T-helper 17 cell (primary cell): ENCODE measurements at places on chromosomes 2 and 18. TPM values are rescaled to one million over a fixed set of nuclear protein-coding genes. Genes with fewer than 3 reads are reported as not detected.
A peak's percentile ranks its signal among the peaks of the same experiment; 100 is the strongest.

The TTN gene
- total RNA-seq: 26.4 TPM

DNA sequence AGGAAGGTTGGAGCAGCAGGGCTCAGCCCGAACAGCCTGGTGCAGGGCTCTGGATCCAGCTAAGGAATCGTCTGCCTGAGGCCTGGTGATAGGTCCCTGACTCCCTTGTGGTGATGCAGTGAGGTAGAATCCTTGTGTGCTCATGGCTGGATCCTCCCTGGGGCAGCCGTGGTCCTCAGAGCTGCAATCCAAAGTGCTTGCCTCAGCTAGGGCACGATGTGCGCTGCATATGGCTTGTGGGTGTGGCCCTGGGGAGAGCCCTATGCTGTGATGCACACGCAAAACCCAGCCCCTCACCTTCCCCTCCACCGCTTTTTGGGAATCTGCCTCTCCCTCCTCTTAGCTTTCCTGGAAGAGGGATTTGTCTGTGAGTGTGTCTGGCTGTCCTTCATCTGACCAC is 142.2 kb downstream of the DYSF start:
- H3K4me3 ChIP-seq: no peak overlapping the region
- H3K27ac ChIP-seq: no peak overlapping the region
- H3K36me3 ChIP-seq: no peaks in the 10 kb centered on the region
- DNase-seq: no peak
- H3K4me1 ChIP-seq: no peaks in the 10 kb centered on the region

DNA sequence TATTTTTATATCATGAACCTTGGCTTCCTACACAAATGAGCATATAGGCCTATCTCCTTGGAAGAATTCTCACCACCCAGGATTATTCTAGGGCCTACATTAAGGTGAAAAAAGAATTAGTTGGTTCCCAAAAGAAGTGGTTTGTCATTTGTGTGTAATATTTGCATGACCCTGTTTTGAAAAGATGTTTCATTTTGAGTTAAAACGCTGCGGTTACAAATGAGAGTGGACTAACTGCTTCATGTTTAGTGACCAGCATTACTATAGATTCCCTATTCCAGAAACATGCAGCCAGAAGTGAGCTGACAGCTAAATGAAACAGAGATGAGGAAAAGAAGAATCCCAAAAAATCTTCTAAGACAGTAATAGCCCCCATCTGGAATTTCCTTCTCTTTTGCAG is 44.1 kb upstream of the TMEM178A start:
- H3K36me3 ChIP-seq: peaks cover 7% of the 10 kb centered on the region
- no peak for DNase-seq
- H3K4me3 ChIP-seq: no peak overlapping the region
- H3K27me3 ChIP-seq: peaks cover 54% of the 10 kb centered on the region
- no peak overlapping the region for H3K27ac ChIP-seq
- peaks cover 5% of the 10 kb centered on the region for H3K4me1 ChIP-seq

DNA sequence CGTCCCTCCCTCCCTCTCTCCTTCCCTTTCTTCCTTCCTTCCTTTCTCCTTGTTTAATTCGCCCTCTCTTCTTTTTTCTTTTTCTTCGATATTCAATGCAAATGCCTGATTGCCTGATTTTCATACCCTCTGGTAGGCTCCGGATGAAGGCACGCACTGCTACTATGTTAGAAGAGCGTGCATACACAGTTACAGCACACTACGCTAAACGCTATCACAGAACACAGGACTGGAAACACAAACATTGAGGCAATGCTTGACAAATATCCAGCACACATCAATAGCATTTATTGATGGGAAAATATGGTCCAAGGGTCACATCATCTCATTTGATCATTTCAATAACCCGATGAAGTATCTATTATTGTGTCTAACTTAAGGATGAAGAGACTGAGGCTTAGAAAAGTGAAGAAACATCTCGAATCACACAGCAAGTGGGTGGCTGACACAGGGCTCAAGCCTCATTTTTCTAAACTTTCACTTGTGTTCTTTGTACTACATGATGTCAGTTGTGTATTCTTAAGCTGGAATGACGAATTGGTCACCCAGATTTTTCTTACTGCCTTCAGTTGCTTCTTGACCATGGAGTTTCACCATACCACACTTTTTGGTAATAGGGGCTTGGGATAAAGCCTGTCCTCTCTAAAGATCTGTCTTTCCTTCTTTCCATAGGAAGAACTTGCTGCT is 101.8 kb downstream of the TRIB2 start:
- no peak overlapping the region for H3K27ac ChIP-seq
- peaks cover 39% of the 10 kb centered on the region for H3K4me1 ChIP-seq
- H3K27me3 ChIP-seq: no peaks in the 10 kb centered on the region

GRCh38 chr2:16242906-16243305 is 302.6 kb downstream of the MYCN start:
- H3K36me3 ChIP-seq: no peaks in the 10 kb centered on the region
- H3K27ac ChIP-seq: no peak overlapping the region
- peaks cover 5% of the 10 kb centered on the region for H3K27me3 ChIP-seq
- DNase-seq: no peak
- no peak overlapping the region for H3K4me3 ChIP-seq

GRCh38 chr18:78692105-78692504 is 287.5 kb upstream of the SALL3 start:
- no peak overlapping the region for H3K4me3 ChIP-seq
- no peak overlapping the region for H3K27ac ChIP-seq
- no peaks in the 10 kb centered on the region for H3K4me1 ChIP-seq
- no peaks in the 10 kb centered on the region for H3K36me3 ChIP-seq
- no peak for DNase-seq

The IL36G gene
- total RNA-seq: not detected

The MC5R gene
- total RNA-seq: not detected

DNA sequence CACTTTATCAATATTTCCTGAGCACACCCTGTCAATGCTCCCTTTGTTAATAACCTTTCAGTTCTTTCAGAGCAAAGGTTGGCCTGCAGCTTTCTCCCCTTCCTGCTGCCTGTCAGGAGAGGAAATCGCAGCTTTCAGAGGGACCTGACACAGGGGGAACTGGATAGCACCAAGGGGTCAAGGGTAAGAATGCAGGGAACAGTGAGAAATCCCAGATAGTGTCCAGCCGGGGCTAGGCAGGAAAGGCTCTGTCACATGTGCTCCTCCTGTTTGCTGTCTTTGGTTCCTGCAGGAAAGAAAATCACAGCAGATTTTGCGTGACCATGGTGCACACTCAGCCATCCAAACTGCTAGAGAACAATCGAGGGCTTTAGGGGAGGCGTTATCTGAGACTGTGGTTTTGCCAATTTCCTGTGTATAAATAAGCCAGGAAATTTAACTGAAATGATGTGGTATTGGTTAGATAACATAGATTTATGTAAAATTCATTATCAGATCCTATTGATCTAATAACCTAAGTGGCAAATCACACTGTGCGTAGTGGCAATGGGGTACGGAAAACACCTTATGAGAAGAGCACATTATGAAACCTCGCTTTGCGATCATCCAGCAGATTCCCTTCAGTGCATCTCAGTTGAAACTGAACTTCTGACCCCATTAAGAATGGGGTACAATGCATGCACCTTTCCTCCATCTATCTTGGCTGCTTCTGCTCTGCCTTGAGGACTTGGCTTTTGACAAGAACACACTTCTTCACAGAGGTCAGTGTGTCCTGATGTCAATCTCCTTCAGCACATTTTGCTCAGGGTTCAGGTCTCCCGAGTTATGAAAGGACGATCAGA is 178.0 kb downstream of the ICOS start:
- peaks cover 30% of the 10 kb centered on the region for H3K4me1 ChIP-seq
- no peak for DNase-seq
- H3K36me3 ChIP-seq: no peaks in the 10 kb centered on the region
- H3K27me3 ChIP-seq: peaks cover 4% of the 10 kb centered on the region
- peak overlapping the region; percentile 52 for H3K4me3 ChIP-seq

GRCh38 chr2:236367506-236368289 is 103.5 kb upstream of the ASB18 start:
- peaks cover 14% of the 10 kb centered on the region for H3K27me3 ChIP-seq
- peak overlapping the region; percentile 84 for H3K4me3 ChIP-seq
- no peak for DNase-seq
- no peaks in the 10 kb centered on the region for H3K36me3 ChIP-seq
- peak overlapping the region; percentile 68 for H3K27ac ChIP-seq
- H3K4me1 ChIP-seq: peaks cover 39% of the 10 kb centered on the region

GRCh38 chr2:49715597-49715996 is 561.3 kb upstream of the FSHR start:
- no peaks in the 10 kb centered on the region for H3K27me3 ChIP-seq
- DNase-seq: no peak
- H3K27ac ChIP-seq: no peak overlapping the region
- H3K4me1 ChIP-seq: no peaks in the 10 kb centered on the region
- H3K4me3 ChIP-seq: no peak overlapping the region

The G6PC2 gene
- not detected for total RNA-seq

The HOXD13 gene
- total RNA-seq: not detected

DNA sequence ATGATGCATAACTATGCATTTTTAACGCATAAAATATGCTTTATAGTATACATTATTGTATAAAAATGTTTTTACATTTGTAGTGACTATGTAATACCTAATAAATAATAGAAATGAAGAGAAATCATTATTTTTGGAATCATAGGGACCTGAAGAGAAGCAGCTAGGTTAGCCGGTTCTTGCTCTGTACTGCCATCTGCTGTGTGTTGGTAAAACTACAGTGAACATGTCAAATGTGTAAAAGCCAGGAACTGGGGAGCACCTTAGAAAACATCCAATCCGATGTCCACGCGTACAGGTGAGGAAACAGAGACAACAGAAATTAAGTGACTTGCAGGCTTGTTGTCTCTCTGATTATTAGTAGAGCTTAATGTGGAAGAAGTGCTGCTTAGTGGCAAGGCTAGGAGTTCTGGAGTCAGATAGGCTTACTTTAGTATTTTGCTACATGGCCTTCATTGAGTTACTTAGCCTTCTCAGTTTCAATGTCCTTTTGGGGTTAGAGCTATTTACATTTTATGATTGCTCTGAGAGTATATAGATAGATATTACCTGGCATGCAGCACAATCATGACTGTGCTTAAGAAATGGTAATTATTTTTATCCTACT is 386.5 kb downstream of the DLGAP1 start:
- DNase-seq: no peak
- no peaks in the 10 kb centered on the region for H3K36me3 ChIP-seq
- peaks cover 22% of the 10 kb centered on the region for H3K27me3 ChIP-seq
- H3K4me1 ChIP-seq: no peaks in the 10 kb centered on the region
- H3K4me3 ChIP-seq: no peak overlapping the region

- peaks cover 4% of the 10 kb centered on the region for H3K4me1 ChIP-seq
- H3K27me3 ChIP-seq: peaks cover 59% of the 10 kb centered on the region
- H3K4me3 ChIP-seq: no peak overlapping the region
- H3K27ac ChIP-seq: no peak overlapping the region
- peaks cover 2% of the 10 kb centered on the region for H3K36me3 ChIP-seq
- no peak for DNase-seq
Measured at GRCh38 chr2:173747035-173747434, 218.1 kb downstream of the SP3 start.

- H3K4me3 ChIP-seq: no peak overlapping the region
- H3K27me3 ChIP-seq: no peaks in the 10 kb centered on the region
- no peaks in the 10 kb centered on the region for H3K36me3 ChIP-seq
- DNase-seq: no peak
- no peaks in the 10 kb centered on the region for H3K4me1 ChIP-seq
Measured at GRCh38 chr18:6672821-6673308, 56.7 kb upstream of the ARHGAP28 start.

DNA sequence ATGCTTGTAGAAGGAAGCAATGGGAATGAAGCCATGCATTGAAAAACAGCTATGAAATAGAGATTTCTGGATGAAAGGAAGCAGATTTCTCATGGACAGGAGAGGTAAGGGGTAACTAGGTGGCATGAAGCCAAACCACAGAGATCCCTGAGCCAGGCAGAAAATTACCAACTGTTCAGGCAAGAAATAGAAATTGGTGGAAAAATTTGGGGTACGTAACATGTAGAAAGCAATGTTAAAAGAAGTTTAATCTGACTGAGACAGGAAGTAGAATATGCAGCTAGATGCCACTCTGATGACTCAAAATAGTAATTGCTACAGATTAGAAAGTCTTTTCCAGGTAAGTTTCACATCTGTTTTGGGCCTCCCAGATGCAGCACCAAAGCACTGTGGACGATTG is 928.5 kb upstream of the CELF4 start:
- H3K4me3 ChIP-seq: no peak overlapping the region
- H3K27me3 ChIP-seq: no peaks in the 10 kb centered on the region
- no peaks in the 10 kb centered on the region for H3K4me1 ChIP-seq
- no peak for DNase-seq
- H3K27ac ChIP-seq: no peak overlapping the region
- H3K36me3 ChIP-seq: no peaks in the 10 kb centered on the region

GRCh38 chr2:65164426-65164891 is 34.6 kb upstream of the RAB1A start:
- peak overlapping the region; percentile 29 for H3K27ac ChIP-seq
- no peak overlapping the region for H3K4me3 ChIP-seq
- no peak for DNase-seq
- no peaks in the 10 kb centered on the region for H3K27me3 ChIP-seq
- H3K4me1 ChIP-seq: peaks cover 12% of the 10 kb centered on the region

DNA sequence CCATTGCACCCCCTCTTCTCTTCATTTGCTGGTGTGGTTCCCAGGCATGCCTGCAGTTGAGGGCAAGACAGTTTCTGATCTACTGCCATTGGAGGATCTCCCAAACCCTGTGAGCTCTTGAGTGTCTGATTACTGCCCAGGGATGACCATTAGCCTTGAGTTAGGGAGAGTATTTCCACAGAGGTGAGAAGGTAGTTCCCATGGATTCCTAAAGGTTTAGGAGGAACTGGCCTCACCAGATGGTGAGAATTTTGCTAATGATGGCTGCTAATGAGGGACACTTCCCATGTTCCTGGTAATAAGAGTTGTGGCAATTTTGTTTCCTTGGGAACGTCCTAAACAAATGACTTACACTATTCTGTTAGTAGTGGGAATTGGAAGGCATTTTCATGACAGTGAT is 42.5 kb downstream of the PTPRM start:
- no peaks in the 10 kb centered on the region for H3K4me1 ChIP-seq
- H3K4me3 ChIP-seq: no peak overlapping the region

DNA sequence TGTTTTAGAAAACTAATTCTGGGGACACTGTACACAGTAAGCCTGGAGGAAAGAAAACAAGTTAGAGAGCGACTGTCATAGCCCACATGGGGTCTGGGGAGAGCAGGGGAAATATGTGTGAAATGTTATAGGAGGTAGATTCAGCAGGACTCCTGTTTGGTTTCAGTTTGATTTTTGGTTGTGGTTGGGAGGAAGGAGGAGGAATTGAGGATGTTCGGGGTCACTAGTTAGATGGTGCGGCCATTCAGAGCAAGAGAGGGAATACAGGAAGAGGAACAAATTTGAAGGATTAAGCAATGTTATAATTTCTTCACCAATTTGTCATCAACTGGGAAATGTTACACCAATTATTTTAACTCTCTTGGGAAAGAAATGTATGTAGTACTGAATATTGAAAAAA is 25.1 kb downstream of the TTC39C start:
- no peaks in the 10 kb centered on the region for H3K27me3 ChIP-seq
- H3K27ac ChIP-seq: peak overlapping the region; percentile 89
- H3K4me1 ChIP-seq: peaks cover 83% of the 10 kb centered on the region
- H3K36me3 ChIP-seq: peaks cover 5% of the 10 kb centered on the region
- DNase-seq: no peak

GRCh38 chr2:109287838-109288237 is 158.8 kb downstream of the SH3RF3 start:
- DNase-seq: no peak
- no peaks in the 10 kb centered on the region for H3K36me3 ChIP-seq
- H3K27me3 ChIP-seq: peaks cover 27% of the 10 kb centered on the region
- H3K27ac ChIP-seq: no peak overlapping the region
- no peak overlapping the region for H3K4me3 ChIP-seq
- H3K4me1 ChIP-seq: peaks cover 2% of the 10 kb centered on the region
